ENCODE measurements at places on chromosomes 5 and 9.

GRCh38 chr5:2739360-2740050 is 12.0 kb downstream of the IRX2 start:
- no peak for DNase-seq

- no peak for DNase-seq
These were observed 7.4 kb upstream of the PPP3R2 start for GRCh38 chr9:101601904-101602765.

GRCh38 chr5:176769911-176770310 is 40.4 kb upstream of the UNC5A start:
- DNase-seq, result no peak

- no peak for DNase-seq
These were observed 375.8 kb upstream of the ST8SIA4 start for GRCh38 chr5:101278917-101279316.

- no peak for DNase-seq
These were observed 510.5 kb downstream of the SEMA5A start for GRCh38 chr5:9035346-9035745.

DNA sequence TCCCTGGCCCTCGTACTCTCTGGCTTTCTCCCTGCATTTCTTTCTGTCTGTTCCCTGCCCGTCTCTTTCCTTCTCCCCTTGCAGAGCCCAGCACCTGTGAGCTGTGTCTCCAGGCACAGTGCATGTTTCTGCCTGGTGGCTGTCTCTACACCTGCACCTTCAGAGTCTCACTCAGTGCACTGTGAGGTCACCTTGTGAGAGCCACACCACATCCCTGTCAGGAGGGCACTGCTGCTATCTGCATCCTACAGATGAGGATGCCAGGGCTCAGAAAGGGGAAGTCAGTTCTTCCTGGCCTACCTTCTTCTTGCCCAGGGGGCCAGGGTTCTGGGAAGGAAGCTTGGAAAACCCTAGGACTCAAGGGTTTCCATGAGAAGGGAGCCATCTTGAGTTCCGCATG is 69.7 kb upstream of the NEURL1B start:
- DNase-seq, result no peak

All from esophagus squamous epithelium (tissue), 5 donors.